HFF-Myc (cell line): ENCODE measurements at places on chromosomes 1 and 21.

- no peak for DNase-seq
These were observed 179.1 kb upstream of the BEND5 start for GRCh38 chr1:48955774-48956173.

DNA sequence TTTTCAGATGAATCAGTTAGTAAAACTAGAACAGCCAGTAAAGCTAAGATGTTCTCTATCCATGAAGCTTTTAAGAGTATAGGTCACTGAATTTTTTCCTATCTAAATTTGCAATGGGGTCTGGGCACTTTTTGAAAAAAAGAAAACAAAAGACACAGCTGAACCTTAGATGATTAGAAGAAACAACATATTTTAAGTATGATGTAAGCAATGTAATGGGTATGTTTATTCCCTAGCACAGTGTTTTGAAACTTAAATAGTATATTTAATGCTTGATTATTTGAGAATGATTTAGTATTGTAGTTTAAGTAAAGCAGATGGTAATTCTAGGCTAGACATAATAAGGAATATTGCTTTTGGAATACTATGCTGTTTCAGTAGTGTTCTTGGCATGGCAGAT, 36.2 kb downstream of the KCTD3 start:
- DNase-seq: no peak

- no peak for DNase-seq
These were observed 23.3 kb downstream of the CYP2J2 start for GRCh38 chr1:59903141-59903754.

DNA sequence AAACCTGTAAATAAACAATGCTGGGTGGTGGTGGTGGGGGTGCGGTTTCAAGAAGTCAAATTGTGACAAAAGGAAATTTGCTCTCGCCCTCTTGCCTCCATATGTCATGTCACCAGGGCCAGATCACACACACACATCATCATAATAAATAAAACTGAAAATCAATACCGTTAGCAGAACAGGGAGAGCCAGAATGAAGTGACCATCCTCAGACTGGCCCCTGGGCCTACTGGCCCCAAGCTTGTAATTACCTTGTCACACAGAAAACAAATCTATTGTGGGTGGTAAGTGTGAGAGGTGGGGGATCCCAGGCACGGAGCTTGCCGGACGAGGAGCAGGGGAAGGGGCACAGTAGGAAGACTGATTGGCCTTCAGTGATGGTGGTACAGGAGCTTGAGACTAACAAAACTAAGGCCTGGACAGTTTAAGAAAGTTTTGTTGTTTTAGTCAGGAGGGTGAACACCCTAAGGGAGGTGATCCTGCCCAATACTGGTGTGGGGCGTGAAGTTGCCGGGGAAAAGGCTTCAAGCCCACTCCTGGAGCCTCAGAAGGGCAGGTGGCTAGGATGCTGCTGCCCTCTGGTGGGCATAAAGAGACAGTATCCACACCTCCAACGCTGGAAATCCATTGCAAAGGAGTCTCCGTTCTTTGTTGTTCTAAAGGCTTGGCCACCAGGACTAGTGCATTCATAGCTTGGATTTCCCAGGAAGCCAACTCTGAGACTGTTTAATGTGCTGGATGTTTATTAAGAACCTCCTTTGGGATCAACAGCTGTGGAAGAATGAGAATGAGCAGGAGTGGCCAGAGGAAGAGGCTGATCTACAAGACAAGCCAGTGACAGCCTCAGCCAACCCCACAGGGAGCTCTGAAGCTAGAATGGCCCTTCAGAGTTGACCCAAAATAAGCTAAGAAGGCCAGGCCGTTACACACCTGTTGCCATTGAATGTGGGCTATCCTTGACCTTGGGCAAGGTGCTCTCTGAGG, 8.1 kb upstream of the C1orf216 start:
- DNase-seq: no peak

DNA sequence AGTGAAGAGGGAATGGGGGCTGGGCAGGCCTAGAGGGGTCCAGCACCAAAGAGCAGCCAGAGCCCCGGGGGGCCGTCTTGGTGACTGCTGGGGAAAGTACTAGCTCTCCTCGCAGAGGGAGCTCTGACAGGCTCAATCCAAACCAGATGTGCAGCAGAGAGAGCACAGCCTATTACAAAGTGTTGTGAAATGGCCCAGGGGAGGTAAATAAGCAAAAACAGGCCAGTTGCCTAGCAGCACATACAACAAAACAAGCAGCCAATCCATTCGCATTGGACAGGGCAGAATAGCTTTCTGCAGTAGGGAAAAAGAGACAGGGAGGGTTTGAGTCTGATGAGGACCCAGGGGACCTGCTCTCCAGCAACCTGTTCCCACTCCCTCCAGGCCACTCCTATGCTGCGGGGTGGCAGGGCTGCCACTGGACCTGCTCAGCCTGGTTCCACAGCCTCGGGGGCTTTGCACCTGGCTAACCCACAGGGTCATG, 239.6 kb upstream of the FGGY start:
- DNase-seq: peak; percentile 97

- DNase-seq: no peak
These were observed 62.0 kb upstream of the NEK2 start for GRCh38 chr1:211737115-211738035.

DNA sequence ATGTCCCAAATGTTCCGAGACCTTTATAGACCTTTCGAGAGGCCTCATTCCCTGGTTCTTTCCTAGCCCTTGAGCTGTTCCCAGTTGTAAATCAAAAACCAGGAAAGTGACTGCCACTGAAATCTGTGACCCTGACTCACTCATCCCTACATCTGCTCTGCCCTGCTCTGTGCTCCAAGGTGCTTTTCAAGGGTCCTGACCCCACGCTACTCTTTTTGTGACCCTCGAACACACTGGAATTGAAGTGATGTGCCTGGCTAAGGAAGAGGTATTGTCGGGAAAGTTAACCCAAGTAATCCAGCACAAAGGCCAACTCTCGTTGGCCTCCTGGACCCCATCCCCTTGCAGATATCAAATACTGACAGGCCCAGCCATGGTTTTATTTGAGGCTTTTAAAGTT, 244.4 kb downstream of the HHAT start:
- no peak for DNase-seq
